ENCODE measurements at places on chromosomes 4 and X.

DNA sequence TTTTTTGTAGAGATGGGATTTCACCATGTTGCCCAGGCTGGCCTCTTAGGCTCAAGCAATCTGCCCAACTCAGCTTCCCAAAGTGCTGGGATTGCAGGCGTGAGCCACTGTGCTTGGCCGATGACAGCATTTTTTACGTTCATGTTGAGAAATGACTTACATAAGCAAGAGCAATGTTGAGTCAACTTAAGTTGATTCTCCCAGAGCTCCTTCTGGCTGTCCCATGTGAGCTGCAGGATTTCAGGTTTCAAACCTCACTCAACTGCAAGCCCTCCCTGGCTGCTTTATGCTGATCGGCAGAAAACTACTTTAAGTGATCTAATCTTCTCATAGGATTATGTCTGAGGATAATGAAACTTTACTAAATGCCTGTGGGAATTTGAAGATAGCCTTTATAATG, 86.8 kb downstream of the GC start:
- H3K4me3 ChIP-seq: no peak overlapping the region
- no peak overlapping the region for H3K27ac ChIP-seq
- H3K27me3 ChIP-seq: no peaks in the 10 kb centered on the region
- no peaks in the 10 kb centered on the region for H3K4me1 ChIP-seq

DNA sequence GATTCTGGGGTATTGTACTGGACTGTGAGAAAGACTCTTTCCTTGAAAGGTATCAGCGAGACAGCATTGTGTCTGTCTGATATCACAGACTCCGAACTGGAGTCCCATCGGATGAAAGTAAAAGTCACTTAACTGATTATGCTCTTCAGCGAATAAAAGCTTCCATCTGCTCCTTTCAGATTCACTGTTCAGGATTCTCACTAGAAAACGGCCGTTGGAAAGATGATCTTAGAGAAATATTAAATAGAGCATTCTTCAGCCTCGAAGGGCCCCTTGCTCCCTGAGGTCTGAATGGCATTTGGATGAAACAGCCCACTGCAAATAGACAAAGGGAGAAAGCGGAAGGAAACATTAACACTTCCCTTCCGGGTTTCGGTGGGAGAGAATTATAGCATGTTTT, 416.2 kb upstream of the PRKX start:
- H3K36me3 ChIP-seq: no peaks in the 10 kb centered on the region
- H3K27ac ChIP-seq: no peak overlapping the region
- H3K4me1 ChIP-seq: no peaks in the 10 kb centered on the region
- H3K4me3 ChIP-seq: no peak overlapping the region
- no peaks in the 10 kb centered on the region for H3K27me3 ChIP-seq

GRCh38 chr4:114368751-114369150, 229.9 kb upstream of the UGT8 start:
- H3K27me3 ChIP-seq: peaks cover 3% of the 10 kb centered on the region
- no peak for DNase-seq
- no peaks in the 10 kb centered on the region for H3K36me3 ChIP-seq
- H3K4me3 ChIP-seq: no peak overlapping the region

DNA sequence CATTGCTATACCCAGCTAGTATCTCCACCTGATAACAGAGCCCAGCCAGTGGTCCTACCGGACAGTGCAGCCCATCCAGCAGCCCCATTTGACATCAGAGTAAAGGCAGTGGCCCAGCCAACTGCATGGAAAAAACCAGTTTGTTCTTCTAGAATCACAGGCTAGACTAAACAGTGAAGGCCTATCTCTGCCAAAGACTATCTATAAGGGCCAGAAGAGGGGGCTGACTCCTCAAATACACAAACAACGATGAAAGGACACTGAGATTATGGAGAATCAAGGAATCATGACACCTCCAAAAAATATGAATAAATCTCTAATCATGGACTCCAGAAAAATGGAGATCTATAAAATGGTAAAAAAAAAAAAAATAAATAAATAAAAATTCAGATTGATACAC, 546.4 kb upstream of the HTR2C start:
- H3K27me3 ChIP-seq: no peaks in the 10 kb centered on the region
- no peaks in the 10 kb centered on the region for H3K36me3 ChIP-seq
- H3K4me1 ChIP-seq: no peaks in the 10 kb centered on the region
- DNase-seq: no peak
- H3K27ac ChIP-seq: no peak overlapping the region

DNA sequence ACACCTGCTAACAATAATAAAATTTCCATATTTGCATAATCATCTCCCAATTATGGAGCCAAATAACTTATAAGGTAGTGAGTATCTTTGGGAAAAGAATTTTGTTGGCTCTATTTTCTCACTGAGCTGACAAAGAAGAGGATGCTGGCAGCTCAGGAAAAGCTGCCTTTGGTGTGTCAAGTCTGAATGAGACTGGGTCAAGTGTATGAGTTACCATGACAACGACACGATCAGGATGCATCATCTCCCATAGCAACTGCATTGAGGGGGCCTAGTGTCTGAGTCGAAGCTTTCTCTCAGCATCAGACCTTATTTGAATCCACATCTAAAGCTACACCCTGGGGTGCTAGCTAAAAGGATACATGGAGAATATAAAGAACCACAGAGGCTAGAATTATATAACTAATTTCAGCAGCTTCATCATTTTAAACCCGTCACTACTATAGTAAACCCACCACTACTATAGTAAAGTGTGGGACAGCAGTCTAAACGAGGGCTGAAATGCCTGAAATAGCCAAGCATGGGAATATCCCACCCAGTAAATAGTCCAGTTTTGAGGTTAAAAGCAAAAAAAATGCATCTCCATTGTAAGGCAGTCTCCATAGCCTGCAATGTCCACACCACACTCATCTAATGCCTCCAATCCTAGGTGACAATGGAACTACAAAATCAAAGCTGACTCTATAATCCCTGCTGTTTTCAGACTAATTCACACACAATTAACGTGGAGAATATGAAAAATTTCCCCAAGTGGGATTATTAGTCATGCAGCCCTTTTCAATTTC, 16.0 kb downstream of the GSPT2 start:
- H3K27me3 ChIP-seq: peaks cover 5% of the 10 kb centered on the region
- H3K36me3 ChIP-seq: no peaks in the 10 kb centered on the region
- no peak overlapping the region for H3K27ac ChIP-seq
- H3K4me3 ChIP-seq: no peak overlapping the region

DNA sequence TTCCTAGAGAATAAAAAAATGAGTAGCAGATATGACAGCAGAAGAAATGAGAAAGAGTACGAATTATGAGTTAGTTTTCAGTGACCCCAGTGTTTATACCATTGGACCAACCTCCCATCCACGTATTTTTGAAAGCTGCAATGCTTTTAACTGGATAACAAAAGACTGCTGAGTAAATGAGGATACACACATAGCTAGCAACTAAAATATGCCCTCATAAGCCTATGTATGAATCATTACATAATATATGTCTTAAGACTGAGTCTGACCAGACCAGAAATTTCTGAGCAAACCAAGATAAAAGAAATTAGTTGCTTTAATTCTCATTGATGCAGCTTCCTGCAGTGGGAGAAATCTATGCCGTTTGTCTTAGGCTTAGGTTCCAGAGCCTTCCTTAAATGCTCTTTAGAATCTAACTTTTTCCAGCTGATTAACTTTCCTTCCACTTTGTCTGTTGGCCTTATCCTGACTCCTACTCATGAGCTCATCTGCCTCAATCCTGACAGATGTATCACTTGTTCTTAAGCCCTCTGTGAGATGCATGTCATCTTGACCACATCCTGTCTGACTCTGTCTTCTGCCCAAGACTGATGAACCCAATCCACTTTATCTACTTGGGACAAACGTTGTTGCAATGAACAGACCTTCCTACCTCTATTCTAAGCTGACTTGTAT, 301.4 kb upstream of the AADAT start:
- H3K4me3 ChIP-seq: no peak overlapping the region
- no peaks in the 10 kb centered on the region for H3K4me1 ChIP-seq
- H3K36me3 ChIP-seq: no peaks in the 10 kb centered on the region
- no peak for DNase-seq

DNA sequence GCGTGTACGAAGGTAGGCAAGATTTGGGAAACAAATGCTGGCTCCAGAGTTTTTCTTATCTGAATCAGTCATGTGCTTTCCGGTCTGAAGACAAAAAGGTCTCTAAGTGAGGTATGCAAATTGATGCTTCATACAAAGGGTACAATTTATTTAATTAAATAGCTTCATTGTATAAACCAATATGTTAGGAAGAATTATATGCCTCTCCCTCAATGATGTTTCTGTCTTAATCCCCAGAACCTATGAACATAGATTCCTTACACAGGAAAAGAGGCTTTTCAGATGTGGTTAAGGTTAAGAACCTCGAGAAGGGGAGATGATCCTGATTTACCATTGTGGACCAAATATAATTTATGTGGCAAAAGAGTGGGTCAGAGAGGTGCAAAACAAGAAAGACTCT, 543.5 kb upstream of the PCDH10 start:
- H3K4me3 ChIP-seq: no peak overlapping the region
- H3K27me3 ChIP-seq: no peaks in the 10 kb centered on the region
- DNase-seq: no peak
- no peak overlapping the region for H3K27ac ChIP-seq

DNA sequence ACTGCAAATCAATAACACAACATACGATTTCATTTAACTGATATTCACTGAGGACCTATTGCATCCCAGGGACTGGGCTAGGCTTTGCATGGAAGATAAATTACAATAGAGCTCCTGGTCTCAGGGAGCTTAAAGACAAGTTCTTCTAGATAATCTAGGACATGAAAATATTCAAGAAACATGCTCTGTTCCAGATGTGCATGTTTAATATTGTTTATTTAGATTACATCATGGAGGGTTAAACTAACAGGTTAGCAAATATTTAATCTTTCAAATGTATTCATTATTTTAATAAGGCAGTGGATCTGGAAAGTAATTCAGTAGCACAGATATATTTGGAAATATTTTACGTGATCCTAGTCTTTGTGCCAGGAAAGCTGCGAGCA, 2430.3 kb downstream of the PCDH7 start:
- no peak for DNase-seq
- H3K27ac ChIP-seq: no peak overlapping the region
- H3K27me3 ChIP-seq: no peaks in the 10 kb centered on the region

DNA sequence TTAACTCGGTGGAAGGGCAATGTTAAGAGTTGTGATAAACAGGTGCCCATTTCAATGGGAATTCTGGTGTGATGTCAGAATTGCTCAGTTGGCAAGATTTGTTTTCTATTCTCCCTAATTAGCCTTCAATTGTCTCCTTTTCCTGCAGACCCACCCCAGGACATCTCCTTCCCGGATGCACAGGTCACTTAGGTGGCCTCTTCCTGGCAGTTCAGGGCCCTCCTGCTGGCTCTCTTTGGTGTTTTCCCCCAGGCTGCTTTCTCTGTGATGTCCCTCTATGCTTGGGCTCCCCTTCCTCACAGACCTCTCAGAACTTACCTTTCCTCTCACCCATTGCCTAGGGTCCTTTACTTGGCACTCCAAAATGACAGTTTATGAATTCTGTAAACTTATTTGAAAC, 126.3 kb downstream of the GPAT3 start:
- H3K36me3 ChIP-seq: no peaks in the 10 kb centered on the region
- H3K27me3 ChIP-seq: no peaks in the 10 kb centered on the region
- no peak overlapping the region for H3K27ac ChIP-seq
- no peak overlapping the region for H3K4me3 ChIP-seq
- H3K4me1 ChIP-seq: no peaks in the 10 kb centered on the region

- peaks cover 6% of the 10 kb centered on the region for H3K27me3 ChIP-seq
- no peaks in the 10 kb centered on the region for H3K4me1 ChIP-seq
- H3K27ac ChIP-seq: no peak overlapping the region
These were observed 63.2 kb downstream of the CLDN22 start for GRCh38 chr4:183256756-183257385.

DNA sequence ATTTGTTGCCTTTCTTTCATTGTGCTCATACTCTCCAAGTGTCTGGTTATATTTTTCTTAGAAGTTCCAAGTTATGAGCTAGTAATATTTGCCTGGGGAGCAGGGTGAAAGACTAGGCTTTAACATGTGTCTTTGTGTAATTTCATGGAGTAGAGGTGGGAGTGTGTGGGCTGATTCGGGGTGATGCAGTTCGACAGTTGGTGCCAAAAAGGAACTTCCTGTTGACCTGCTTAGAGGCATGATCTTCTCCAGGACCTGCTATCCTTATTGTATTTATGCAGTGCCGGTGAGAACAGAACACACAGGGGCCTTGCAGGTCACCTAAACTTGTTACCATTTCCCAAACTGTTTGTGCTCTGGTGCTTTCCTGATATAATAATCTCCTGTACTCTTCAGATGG, 21.2 kb downstream of the USP53 start:
- DNase-seq: no peak
- H3K4me1 ChIP-seq: peaks cover 32% of the 10 kb centered on the region
- H3K27me3 ChIP-seq: no peaks in the 10 kb centered on the region
- peaks cover 14% of the 10 kb centered on the region for H3K36me3 ChIP-seq
- peak overlapping the region; percentile 78 for H3K27ac ChIP-seq

DNA sequence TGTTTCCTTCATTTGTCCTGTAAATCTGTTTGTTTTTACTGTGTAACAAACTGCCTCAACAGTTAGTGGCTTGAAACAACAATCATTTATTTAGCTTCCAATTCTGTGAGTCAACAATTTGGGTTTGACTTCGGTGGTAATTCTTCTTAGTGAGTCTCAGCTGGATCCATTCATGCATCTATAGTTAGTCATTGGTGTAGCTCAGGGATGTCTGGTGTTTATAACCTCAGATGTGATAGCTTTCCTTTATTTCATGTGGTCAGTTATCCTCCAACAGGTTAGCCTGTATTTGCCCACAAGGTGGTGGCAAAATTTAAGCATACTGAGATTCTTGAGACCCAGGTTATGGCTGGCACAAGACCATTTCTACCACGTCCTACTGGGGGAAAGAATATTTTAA, 1267.2 kb downstream of the RAPGEF2 start:
- H3K27ac ChIP-seq: no peak overlapping the region
- H3K36me3 ChIP-seq: no peaks in the 10 kb centered on the region
- H3K4me1 ChIP-seq: no peaks in the 10 kb centered on the region
- DNase-seq: no peak
- H3K27me3 ChIP-seq: no peaks in the 10 kb centered on the region
- H3K4me3 ChIP-seq: no peak overlapping the region

- no peaks in the 10 kb centered on the region for H3K27me3 ChIP-seq
- no peak overlapping the region for H3K27ac ChIP-seq
- DNase-seq: peak; percentile 23
- peaks cover 12% of the 10 kb centered on the region for H3K36me3 ChIP-seq
- H3K4me1 ChIP-seq: peaks cover 5% of the 10 kb centered on the region
These were observed 42.2 kb downstream of the SH2D1A start for GRCh38 chrX:124388562-124388961.

GRCh38 chr4:87213421-87214075, 6.9 kb downstream of the KLHL8 start:
- H3K4me3 ChIP-seq: no peak overlapping the region
- no peaks in the 10 kb centered on the region for H3K36me3 ChIP-seq

Data from activated T-helper 1 cell treated with anti-CD3 and anti-CD28 coated beads, Interleukin-12 subunit alpha, Interleukin-12 subunit beta, Interleukin-2, Interleukin-4 antibody, amounts not matched to agents 30 ng/mL and 10 ng/mL and 1 ng/mL, durations not matched to agents 14 hours and 24 hours and 36 hours (primary cell).